ENCODE measurements at places on chromosomes 4 and X.

DNA sequence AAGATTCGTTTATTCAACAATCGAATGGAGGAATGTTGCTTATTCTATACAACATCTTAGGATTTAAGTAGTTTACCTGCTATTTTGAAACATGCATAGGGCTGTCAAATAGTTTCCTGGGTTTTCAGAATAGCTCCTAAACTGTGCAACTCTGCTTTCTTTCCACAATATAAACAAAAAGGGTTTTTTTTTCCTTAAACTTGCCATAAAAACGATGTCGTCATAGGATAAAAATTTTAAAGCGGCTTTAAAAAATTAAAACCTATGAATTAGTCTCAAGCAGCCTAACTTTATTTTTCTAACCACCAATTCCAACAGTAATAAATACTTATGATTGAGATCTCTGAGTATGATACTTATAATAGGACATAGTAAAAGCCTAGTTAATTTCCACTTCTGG, 21.6 kb upstream of the STIM2 start:
- no peak for DNase-seq

GRCh38 chr4:81060587-81061343, 30.3 kb downstream of the BMP3 start:
- DNase-seq, result no peak

DNA sequence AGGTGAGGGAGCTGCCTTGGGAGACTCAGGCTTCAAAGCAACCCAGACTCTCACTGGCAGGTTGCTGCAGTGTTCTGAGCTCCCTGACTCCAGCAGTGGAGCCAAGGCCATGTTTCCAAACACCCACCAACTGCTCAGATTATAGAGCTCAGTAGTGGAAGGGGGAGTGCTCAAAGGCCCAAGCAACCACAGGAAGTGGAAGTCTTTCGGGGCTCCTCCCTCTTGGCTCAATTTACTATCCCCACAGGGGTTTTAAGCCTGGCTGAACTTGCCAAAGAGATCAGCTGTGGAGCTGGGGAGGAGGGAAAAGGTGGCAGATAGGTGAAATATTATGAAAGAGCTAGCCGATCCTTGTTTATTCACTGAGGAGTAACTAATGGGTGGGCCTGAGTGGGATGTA, 82.5 kb downstream of the HPRT1 start:
- DNase-seq, result no peak

- DNase-seq, result no peak
These were observed 44.2 kb upstream of the SHOX start for GRCh38 chrX:586351-586750.

DNA sequence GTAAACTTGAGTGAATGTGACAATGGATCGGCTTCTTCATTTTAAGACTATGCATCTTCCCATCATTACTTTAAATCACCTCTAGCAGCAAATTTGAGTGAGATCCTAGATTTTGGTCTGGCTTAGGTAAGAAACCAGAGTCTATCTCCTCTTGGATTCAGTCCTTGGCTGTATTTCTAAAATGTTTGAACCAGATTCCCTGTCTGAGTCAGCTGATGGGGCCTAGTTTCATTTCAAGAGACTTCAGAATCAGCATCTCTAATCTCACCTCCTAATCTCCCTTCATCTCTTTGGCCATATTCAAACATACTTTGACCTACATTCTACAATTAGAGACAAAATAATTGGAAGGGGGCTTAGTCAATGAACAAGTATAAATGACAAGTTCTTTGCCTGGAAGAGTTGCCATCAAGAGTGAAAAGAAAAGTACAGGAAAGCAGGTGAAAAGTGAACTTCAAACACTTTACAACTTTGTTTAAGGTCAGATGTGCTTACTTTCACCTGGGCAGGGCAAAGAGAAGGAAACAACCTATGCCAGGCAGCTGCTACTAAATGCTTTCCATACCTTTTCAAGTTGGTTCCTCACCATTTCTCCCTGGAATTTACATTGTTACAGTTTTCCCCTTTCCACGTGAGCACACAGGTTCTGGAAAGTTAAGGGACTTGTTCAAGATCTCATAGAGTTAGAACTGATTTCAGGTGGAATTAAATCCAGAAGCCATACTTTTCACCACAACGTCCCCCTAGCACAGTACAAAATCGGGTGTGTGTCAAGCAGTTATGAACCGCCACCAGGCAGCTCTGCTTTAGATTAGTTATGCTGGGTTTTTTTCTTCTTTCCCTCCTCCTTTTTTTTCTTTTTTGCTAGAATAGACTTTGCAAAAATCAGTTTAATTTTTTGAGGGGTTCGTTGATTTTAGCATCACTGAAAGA, 30.7 kb upstream of the PITX2 start:
- DNase-seq, result no peak

GRCh38 chr4:84384801-84385200, 114.3 kb downstream of the NKX6-1 start:
- no peak for DNase-seq
